ENCODE measurements at places on chromosomes 13 and 19. TPM values are rescaled to one million over a fixed set of nuclear protein-coding genes. Genes with fewer than 3 reads are reported as not detected.

DNA sequence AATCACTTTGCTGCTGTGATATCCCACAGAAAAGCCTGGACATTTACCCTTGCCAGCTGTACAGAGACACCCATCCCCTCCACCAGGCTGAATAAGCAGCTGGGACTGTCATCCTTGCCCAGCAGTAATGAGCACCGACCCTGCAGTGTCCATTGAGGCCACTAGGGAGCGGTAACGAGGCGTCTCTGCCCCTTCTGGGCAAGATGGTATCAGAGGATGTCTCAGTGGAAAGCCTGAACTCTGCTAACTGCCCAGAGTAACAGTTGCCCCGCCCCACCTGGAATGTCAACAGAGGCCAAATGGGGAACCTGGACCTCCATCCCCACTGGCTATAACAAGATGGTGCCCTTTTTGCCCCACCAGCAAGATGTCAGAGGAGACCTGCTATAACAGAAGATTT lies 22.8 kb upstream of the CEACAM20 start:
- no peak for DNase-seq

GRCh38 chr13:90686442-90686841 lies 661.0 kb upstream of the MIR17HG start:
- no peak for DNase-seq

- DNase-seq = peak; percentile 47
Observed at GRCh38 chr19:50486823-50487515, 10.3 kb upstream of the GARIN5A start.

DNA sequence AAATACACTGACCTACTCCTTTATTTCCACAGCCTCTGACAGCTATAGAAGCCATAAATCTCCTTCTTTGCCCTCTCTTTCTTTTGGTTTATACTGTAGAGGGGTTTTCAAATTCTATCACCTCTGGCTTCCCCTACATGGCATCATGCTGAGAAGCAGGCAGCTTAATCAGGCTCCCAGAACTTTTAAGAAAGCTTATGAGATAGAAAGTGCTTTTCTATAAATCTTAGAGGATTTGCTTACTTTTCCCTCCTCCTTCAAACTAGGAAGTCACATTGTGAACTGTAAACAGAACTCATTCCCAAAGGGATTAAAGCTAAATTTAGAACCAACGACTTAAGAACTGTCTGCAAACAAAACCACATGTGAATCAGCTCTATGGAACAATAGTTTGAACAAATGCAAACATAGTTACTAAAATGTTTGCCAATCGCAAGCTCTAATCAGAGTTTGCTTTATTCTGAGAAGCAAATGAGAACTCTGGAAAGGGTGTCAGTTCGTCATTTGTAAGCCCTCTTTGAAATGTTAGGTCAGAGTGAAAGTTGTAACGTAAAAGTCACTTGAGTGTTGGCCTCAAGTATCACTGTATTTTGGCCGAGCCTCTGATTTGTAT lies 344.1 kb downstream of the RFC3 start:
- DNase-seq = no peak

GRCh38 chr19:13085666-13086065 lies 17.0 kb downstream of the LYL1 start:
- DNase-seq = no peak

Gene ZNF541
- total RNA-seq = 0.47 TPM

Gene ENOX1
- 6.8 TPM for total RNA-seq

All from left ventricle myocardium superior (tissue), 1 donor.